ENCODE measurements at places on chromosomes 11 and 22.

GRCh38 chr11:66747480-66747879 is 18.5 kb upstream of the SPTBN2 start:
- DNase-seq, result no peak

DNA sequence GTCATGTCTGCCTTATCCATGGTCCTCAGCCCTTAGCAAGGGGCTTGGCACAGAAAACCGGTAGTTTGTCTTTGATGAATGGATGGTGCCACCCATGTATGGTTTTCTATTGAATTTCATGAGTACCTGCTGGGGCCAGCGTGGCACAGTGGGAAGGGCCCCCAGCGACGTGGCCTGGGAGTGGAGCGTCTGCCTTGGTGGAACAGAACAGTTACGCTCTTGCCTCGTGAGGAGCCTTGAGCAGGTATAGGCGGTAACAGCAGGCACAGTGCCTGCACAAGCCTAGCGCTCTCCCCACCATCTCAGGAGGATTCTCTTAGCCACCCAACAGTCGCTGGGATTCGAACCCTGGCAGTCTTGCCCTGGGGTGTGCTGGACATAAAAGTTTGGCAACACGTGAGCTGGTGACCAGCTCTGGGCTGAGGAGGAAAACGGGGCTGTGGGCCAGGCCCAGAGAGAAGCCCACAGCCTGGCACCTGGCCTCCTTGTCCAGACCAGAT is 3.0 kb upstream of the SSH3 start:
- DNase-seq, result no peak

- DNase-seq, result no peak
Measured at GRCh38 chr11:90630176-90630575, 407.3 kb upstream of the CHORDC1 start.

- no peak for DNase-seq
Measured at GRCh38 chr22:26632422-26633155, 10.8 kb downstream of the CRYBA4 start.

GRCh38 chr11:28043930-28044709 is 63.8 kb downstream of the KIF18A start:
- no peak for DNase-seq

GRCh38 chr11:2302306-2302895 is 588 bp downstream of the TSPAN32 start:
- no peak for DNase-seq

DNA sequence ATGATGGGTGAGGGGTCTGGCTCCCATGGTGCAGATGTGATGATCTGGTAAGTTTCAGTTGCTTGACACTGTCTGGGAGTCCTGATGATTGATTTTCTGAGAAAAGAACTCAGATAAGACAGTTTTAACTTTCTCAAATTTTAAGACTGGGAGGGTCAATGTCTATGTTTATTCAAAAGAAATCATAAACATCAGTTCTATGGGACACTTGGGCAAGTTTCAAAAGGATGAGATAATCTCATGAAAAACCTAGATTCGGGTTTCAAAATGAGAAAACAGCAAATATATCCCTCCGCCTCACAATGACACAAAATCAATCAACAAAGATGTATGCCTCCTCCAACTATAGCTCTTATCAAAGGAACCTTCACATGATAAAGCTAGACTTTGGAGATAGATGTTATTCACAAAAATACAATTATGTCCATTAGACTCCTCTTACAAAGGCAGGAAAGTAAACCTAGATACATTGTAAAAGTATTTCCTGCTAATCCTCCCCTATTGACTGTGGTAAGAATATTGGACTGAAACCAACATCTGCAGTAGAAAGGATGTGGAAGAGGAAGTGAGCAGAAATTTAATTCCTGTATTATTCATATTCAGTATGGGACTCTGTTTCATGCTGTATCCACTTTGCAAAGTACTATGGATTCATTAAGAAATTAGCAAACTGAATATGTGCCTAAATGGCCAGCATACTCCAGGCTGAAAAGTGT is 21.6 kb downstream of the SVIP start:
- DNase-seq, result no peak

- no peak for DNase-seq
Measured at GRCh38 chr11:111947143-111947542, 10.0 kb downstream of the DIXDC1 start.

DNA sequence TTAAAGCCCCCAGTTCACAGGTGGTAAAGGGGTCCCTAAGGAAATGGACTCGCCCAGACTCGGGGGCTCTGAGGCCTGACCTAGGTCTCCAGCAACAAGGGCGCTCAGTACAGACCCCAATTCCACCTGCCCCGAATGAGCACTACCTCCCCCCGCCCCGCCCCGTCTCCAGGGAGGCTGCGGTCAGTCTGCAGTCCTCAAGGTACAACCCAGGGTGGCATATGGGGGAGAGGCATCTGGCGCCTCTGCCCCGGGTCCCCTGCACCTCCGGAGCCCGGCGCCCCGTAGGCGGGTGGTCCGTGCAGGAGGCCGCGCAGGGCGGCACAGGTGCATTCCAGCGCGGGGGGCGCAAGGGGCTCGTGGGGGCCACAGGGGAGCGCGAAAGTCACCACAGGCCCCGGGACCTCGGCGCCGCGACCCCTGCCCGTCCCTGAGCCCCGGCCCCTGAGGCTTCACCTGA is 361 bp downstream of the CTSD start:
- DNase-seq, result no peak

Data from NCI-H2081 treated with DMSO at 0.1 percent for 48 hours (cell line).